ENCODE measurements at places on chromosomes 1 and 21.

DNA sequence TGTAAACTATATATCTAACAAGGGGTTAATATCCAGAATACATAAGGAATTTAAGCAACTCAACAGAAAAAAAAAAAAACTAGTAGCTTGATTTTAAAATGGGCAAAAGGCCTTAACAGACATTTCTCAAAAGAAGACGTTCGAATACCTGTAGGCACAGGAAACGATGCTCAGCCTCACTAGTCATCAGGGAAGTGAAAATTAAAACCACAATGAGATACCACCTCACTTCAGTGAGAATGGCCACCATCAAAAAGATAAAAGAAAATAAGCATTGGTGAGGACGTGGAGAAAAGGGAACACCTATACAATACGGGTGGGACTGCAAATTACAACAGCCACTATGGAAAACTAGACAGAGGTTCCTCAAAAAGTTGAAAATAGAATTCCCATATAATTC, 37.3 kb downstream of the NPHP4 start:
- DNase-seq: no peak

DNA sequence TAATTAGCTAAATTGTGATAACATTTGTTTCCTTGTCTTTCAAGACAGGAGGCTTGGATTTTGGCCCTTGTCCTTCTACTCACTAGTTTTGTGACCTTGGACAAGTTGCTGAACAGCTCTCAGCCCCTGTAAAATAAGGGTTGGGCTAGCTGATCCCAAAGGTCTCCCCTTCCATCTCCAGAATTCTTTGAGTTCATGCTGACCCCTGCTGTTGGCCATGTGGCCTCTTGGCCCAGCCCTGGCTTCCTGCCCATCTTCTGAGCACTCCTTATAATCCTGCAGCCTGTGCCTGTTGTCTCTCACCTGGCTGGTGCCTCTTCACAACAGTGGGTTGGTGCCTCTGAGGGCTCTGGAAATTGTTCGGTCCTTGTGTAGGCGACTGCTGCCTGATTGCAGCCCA, 10.1 kb downstream of the PTGFRN start:
- no peak for DNase-seq

DNA sequence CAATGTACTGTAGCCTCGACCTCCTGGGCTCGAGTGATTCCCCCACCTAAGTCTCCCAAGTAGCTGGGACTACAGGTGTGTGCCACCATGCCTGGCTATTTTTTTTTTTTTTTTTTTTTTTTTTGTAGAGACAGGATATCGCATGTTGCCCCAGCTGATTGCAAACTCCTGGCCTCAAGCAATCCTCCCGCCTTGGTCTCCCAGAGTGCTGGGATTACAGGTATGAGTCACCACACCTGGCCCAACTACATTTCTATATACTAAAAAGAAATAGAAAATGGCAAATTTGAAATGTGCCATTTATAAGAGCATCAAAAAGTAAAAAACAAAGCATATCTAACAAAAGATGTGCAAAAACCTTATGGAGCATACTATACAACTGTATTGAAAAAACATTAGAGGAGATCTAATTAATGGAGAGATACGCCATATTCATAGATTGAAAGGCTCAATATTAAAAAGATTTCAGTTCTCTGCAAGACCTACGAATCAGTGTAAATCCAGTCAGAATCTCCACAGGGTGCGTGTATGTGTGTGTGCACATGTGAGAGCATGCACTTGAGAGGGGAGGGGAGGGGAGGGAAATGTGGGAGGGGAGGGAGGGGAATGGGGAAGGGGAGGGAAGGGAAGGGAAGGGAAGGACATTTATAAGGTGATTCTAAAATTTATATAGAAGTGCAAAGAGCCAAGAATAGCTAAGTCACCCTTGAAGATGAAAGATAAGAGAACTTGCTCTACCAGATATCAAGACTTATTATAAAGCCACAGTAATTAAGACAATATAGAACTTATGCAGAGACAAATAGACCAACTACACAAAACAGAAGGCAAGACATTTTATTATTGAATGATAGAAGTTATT, 15.5 kb upstream of the PADI4 start:
- DNase-seq: no peak

- no peak for DNase-seq
These were observed 26.5 kb upstream of the KHDRBS1 start for GRCh38 chr1:31987135-31987619.

GRCh38 chr1:29860056-29860455, 623.7 kb downstream of the PTPRU start:
- DNase-seq: no peak

DNA sequence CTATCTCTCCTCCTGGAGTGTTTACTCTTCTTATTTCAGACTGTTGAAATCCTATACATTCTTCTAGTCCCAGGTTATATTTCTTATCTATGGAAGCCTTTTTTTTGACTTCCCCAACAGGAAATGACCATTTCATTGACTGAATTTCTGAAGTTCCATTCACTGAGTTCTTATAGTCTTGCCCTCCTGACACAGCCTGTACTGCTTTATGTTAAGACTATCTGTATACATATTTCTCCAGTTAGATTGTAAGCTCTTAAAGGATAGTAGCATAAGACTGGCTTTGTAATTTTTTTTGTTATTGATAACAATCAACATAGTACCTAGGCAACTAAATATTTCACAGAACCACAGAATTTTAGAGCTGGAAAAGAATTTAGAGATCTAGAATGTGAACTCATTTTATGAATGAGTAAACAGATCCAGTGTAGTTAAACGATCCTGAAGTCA, 14.9 kb upstream of the MACF1 start:
- no peak for DNase-seq

- DNase-seq: no peak
These were observed 45.4 kb downstream of the SMYD2 start for GRCh38 chr1:214326406-214326805.

DNA sequence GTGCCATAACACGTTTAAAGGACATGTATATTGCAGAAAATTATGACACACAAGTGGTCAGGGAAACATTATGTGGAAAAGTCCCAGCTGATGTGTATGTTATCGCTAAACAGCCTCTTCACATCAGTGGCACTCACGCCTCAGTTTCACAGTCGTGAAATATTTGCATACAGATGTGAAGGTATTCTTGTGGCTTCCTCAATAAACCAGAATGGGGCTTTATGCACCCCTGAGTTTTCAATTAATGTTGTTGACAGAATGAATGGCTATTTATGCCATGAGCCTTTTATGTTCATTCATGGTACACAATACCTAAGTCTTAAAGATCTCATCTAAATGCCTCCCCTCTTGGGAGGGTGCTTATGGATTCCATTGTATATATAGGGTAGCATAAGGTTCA, 202.1 kb upstream of the ADGRL2 start:
- no peak for DNase-seq

All from inflammatory macrophage treated with lipopolysaccharide for 1 hour (primary cell).